Stimulated activated CD4-positive, alpha-beta T cell treated with anti-CD3 and anti-CD28 coated beads, Interleukin-2, amount 100 ng/mL, for 48 hours (primary cell): ENCODE measurements at places on chromosomes 3 and 15.
A peak's percentile ranks its signal among the peaks of the same experiment; 100 is the strongest.

DNA sequence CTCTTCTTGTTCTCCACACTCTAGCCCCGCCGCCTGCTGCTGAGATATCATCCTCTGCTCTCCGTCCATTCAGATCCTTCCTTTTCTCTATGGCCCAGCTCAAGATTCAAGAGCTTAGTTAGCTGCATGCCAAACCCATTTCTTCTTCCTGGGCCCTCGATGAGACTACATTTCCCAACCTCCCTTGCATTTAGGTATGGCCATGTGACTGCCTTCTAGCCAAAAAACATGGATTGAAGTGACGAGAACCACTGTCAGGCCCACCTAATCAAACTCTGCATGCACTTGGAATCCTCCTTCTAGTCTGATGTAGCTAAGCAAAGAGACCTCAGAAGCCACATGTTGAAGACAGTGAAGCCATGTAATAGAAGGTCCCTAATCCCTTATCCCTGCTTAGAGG is 308.2 kb downstream of the VPS13C start:
- no peak for DNase-seq

- DNase-seq = no peak
Measured at GRCh38 chr3:127798716-127799115, 23.6 kb downstream of the MGLL start.

GRCh38 chr3:186516646-186517045 is 27.5 kb downstream of the CRYGS start:
- no peak for DNase-seq

DNA sequence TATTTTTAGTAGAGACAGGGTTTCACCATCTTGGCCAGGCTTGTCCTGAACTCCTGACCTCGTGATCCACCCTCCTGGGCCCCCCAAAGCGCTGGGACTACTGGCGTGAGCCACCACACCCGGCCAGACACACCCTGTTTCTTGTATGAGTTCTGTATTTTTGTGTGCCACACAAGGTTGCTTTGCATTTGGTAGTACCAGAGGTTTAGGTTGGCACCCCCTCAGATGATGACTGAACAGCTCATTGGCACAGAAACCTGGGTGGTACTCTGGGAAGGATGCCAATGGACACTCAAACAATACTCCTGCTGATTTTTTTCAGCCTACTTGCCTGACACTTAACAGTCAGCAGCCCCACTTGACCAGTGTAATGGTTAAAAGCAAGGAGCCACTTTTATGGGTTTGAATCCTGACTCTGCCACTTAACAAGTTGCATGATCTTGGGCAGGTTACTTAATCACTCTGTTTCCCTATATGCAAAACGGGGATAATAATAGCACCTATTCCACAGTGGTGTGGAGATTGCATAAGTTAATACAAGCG is 39.2 kb upstream of the BCL2A1 start:
- DNase-seq = no peak

GRCh38 chr3:54185740-54186139 is 63.4 kb downstream of the CACNA2D3 start:
- DNase-seq = no peak

DNA sequence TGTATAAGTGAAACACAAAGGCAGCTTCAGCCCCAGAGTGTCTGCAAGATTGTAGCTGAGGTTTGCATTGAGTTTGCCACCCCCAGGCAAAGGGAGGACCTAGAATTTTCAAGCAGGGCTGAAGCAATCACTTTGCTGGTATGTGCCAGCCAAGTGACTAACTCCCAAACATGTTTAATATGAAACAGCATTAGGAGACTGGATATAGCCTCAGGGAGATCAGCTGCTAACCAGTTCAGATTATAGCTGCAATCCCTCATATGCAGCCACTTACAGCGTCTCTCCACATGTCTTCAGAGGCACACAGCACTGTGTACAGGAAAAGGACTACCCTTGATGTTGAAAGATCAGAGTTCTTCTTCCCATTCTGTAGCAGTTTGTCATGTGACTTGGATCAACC is 38.4 kb upstream of the PPP2R3A start:
- no peak for DNase-seq

DNA sequence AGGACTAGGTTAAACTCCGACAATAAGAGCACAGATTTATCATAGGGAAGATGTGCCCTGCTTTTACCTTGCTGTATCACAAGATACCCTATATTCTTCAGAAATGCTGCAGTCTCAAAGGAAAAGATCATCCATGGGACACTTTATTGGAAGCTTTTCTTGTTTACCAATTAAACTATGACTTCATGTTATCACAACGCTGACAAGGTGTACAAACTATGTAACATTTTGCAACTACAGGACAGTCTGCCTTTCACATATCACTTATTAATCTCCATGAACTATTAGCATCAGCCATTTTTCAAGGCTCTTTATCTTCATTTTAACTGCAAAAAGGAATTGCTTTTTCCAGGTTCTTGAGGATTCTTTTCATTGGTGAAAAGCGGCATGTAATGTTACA is 34.0 kb downstream of the CBLB start:
- no peak for DNase-seq

GRCh38 chr3:126326629-126327028 is 30.6 kb downstream of the KLF15 start:
- DNase-seq = no peak

DNA sequence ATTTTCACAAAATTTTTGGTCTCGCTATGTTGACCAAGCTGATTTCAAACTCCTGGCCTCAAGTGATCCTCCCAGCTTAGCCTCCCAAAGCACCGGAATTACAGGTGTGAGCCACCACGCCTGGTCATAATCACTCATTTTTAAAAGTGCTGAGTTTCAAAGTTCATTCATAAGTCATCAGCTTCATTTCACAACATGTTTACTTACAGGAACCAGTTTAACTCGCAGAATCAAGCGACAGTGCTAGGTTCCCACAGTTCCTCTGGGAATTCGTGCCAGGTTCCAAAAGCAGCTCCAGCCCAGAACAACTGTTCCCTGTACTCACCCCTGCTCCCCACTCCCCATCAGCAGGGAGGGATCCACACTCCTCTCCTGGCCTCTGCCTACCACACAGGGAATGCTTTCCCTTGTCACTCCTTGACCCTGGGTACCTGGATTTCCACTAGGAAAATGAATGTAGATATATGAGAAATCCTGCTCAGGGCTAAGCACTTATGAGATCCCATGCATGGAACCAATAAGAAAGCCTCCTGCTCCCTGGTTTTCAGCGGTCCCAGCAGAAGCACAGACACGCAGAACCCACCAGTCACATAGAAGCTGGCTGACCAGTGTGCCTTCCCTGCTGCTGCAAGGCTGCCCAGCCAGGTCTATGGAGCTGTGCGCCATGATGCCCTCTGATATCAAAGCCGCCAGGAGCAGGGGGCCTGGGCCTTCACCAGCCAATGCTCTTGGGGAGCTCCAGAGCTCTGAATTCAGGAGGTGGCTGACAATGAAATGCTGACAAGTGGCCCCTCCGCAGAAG is 72.3 kb downstream of the ITGB5 start:
- DNase-seq = no peak

- DNase-seq = no peak
Measured at GRCh38 chr3:128394033-128394432, 72.7 kb downstream of the DNAJB8 start.

GRCh38 chr3:32176989-32177701 is 61.3 kb upstream of the CMTM8 start:
- peak; percentile 79 for DNase-seq

- no peak for DNase-seq
Measured at GRCh38 chr3:72227486-72228070, 442.6 kb upstream of the PROK2 start.

DNA sequence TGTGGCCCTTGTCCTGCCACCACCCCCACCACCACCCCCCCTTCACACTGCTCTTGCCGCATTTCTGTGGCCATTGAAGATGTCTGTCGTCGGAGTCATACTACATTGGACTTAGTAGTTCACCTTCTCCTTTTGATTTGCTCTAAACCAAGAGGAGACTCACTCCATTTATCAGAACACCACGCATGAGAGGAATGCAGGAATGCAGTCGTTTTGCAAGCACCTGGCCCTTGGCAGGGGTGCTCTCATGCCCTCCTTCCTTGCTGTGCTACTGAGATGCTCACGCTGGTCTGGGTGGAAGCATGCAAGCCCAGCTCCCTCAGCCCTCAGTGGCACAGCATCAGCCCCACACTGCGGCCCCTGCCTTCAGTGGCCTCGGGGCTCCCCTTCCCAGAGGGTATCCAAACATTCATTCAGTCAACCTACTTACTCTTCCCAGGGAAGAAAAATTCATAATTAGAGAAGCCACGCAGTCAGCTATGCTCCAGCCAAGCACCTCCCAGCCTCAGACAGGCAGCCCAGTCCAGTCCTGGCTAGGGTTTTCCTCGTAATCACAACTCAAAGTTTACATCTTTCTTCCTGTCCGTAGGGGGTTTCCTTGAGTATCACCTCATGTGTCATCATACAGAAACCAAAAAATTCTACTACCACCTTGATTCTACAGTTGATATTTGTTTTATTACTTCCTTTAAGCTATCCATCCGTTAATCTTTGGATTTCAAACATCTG is 520.0 kb downstream of the GABRG3 start:
- no peak for DNase-seq

GRCh38 chr15:99442252-99442897 is 123.4 kb upstream of the MEF2A start:
- DNase-seq = no peak

- no peak for DNase-seq
Measured at GRCh38 chr3:127675651-127676391, 3.1 kb downstream of the ABTB1 start.

DNA sequence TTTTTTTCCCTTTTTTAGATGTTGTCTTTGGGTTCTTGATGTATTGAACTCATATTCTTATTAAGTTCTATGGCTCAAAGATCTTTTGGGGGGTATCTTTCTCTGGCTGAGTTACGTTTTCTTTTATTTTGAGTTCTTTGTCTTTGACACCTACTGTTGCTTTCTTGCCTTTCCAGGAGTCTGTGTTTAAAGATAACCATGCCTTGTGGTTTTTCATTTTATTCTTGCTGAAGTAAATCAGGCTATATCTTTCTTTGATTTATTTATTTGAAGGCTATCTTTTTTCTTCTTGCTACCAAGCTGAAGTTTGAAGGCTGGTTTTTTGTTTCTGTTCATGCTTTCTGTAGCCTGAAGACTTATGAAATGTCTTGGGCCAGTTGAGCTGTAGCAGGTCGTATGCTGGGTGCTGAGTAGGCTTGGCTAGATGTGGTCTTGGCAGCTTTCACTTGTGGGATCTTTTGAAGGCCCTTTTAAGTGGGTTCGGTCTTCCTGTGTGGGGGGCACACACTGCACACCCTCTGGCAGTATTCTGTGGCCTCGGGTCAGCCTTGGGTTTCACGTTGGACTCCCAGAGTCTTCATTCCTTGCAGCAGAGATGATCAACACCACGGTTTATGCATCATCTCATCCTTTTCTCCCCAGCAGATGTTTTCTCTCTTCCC is 17.5 kb downstream of the SLCO3A1 start:
- DNase-seq = no peak

DNA sequence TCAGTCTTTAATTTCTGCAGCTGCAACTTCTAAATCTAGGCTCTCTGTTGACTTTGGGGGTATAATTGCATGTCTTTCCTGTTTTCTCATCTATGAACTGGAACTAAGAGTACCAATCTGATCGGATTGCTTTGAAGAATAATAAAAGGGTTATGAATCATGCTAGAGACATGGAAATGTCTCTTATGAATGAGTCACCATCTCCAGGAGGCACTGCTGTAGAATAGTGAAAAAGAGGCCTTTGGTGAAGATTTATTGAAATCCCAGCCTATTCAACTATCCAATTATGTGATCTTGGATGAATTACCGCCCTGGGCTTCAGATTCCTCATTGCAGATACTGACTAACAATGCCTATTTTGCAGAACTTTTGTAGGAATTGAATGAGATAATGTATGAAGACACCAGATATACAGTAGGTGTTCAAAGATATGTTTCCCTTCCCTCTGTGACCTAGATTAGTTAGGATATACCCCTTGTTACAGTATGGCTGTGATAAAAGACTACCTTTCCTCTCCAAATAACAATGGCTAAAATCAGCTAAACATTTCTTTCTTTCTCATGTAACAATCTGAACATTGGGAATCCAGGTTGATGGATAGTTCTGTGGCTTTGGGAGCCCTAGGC is 11.5 kb upstream of the CMTM8 start:
- no peak for DNase-seq

GRCh38 chr3:72331076-72331475 is 517.2 kb downstream of the SHQ1 start:
- no peak for DNase-seq

DNA sequence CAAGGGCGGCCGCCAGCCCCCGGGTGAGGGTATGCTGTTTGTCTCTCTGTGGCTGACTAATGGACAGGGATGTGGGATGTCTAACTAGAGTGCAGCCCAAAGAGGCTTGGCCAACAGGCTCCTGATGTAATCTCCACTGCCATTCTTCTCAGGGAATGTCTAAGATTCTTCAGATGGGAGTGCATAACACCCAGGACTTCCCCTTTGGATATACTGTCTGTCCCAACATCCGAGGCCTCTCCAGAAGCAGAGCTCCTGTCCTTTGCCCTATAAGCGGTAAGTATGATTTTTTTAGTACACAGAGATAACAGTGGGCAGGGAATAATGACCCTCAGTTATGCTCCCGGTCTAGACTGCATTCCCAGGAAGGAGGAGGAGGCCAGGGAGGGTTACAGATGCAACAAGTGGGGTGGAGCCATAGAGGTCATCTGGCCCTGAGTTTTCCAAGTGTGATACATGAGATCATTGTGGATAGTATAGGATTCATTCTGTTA is 62.5 kb upstream of the SLCO2A1 start:
- DNase-seq = no peak

GRCh38 chr3:42704136-42704841 is 1.7 kb upstream of the HHATL start:
- no peak for DNase-seq

GRCh38 chr3:34361921-34362320 is 563.5 kb downstream of the PDCD6IP start:
- no peak for DNase-seq

DNA sequence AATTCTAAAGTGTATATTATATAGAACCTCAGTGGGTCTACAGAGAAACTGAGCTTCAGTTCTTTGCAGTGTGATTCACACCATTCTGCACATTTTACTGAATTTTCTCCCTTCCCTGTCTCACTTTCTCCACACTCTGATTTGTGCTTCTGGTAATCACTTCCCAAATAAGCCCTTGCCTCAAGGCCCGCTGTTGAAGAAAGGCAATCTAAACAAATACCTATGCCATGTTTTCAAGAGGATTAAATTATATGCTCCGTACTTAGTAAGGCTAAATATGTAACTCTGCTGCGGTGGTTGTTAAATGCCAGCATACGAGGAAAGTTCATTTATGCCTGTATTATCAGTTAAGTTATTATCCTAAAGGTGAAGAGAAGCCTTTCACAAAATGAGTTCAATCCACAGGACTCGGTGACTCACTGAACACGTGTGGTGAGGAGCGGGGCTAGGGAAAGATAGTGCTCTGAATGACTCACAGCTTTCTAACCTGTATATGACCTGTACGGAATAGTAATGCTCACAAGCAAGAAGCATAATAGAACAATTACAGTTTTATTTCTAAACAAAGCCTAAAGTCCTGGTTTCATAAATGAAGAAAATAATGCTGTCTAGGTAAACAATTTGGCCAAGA is 25.1 kb downstream of the CNTN6 start:
- DNase-seq = no peak

DNA sequence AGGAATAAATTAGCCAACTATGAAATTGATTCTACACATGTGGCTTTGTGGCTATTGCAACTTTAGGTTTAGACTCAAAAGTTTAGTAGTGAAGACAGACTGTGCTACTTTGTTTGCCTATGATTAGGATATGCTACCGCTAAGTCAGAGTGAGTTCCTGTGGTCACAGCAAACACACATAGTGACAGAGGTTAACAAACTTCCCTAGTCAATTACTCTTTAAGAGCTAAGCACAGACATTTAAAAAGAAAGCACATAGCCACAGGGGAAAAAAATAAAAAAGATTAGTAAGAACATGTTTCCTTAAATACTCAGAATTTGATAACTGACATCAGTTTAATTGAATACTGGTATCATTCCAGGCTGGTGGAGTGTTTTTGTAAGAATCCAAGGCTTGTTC is 207.1 kb downstream of the GBE1 start:
- no peak for DNase-seq
